Activated CD4-positive, CD25-positive, alpha-beta regulatory T cell treated with anti-CD3 and anti-CD28 coated beads, Interleukin-2, amount 50 U/mL, for 72 hours (primary cell): ENCODE measurements at places on chromosomes 4 and X.

DNA sequence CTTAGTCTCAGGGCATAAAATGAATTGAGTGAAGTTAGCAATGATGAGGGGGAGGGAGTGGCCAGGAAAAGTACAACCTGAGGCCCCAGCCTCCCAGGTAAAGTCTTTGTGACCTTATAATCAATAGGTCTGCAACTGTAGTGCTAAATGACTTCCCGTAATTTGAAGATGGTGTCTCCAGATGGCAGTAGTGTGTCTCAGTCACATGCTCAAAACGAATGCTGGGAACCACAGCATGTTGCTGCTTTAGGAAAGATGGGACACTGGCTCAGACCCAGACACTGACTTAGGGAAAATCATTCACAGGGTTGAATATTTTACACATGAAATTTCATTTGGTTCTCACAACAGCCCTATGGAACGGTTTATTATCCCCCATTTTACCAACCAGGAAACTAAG lies 10.3 kb downstream of the SRPX2 start:
- no peak for DNase-seq

DNA sequence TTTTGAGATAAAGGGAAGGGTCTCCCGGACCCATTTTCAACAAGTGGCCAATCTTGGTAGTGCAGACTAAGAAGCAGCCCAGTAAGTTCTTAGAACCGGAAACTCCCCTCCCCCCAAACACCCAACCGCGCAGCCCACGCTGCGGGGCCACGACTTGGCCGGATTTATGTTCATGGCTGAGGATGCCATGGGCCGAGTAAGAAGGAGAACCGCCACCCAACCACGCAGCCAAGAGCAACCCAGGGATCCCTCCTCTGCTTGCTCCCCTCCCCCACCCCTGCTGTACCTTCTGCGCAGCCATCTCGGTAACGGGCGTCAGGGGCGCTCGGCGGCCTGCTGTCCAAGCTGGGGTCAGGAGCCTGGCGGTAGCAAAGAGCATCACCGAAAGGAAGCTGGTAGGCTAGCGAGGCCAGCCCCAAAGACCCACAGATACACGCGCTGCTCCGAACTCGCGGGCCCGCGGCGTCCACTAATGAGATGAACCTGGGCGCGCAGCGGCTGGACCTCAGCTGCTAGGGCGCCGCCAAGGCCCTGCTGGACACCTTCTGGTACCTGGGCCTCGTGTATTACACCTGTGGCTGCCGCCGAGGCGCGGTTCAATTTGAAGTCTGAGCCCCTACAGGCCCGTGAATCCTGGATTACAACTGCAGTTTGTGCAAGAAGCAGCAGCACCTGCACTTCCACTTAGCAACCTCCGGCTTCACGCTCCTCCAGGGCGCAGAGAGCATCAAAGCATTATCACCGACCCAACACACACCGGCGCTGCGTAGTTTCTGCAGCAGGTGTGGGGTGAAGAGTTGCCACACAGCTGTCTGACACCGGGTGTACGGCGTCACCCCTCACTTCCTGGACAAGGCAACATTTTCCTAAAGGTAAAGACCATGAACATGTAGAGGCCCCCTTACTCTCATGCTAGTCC lies 63.4 kb downstream of the NUDT10 start:
- peak; percentile 55 for DNase-seq

- no peak for DNase-seq
These were observed 259.5 kb downstream of the SHOX start for GRCh38 chrX:889966-890651.

DNA sequence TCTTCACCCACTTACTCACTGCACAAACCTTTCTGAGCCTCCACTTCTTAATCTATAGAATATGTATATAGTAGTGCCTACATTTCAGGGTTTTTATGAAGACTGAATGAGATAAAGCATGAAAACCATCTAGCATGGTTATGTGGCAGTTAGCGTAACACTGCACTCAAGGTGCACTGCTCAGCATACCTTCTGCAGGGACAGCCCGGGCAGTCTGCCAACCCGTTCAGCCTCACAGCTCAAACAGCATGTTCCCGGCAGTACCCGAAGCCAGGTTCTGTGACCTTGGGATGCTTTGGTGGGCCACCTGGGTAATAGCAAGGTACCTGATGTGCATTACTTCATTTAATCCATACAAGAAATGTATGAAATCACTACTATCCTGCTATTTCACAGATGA lies 81.4 kb downstream of the DOCK11 start:
- no peak for DNase-seq

DNA sequence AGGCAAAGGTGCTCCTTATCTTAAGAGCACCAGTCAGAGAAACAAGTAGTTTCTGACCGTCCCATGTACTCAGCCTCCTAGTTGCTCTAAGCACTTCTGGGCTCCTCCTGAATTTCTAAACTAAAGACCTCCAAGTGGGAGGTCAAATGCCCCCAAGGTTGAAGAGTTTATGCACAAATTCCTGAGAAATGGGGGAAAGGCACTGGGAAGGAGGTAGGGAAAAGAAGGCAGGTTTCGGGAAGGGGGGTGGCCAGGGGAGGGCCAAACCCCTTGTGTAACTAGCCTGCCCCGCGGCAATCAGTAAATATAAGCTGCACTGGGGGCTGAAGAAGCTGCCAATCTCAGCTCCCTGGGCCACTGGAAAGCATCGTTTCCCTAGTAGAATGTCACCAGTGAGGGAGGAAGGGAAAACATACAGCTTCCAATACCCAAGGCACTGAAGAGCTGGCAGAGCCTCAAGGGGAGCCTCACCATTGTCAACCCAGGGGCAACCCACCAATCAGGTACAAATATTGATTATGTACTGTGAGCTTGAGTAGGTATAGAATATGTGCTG lies 3.4 kb downstream of the FOXO4 start:
- no peak for DNase-seq

DNA sequence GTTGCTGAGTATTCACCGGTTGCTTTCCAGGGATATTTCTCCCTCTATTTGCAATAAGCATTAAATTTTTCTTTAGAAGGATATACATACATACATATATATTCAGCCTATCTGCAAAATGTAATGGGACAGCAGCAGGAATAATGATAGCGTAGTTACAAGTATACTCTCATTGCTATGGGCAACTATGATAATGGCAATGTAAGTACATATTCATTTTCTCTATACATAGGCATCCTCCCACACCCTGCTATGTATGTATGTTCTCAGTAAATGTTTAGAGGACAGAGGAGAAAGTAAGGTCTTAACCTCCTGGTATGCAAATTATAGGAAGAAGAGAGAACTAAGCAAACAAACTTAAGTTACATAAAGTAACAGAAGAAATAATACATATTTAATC lies 19.7 kb upstream of the MAB21L2 start:
- no peak for DNase-seq

GRCh38 chrX:24153178-24153795 lies 3.8 kb downstream of the ZFX start:
- DNase-seq: no peak

DNA sequence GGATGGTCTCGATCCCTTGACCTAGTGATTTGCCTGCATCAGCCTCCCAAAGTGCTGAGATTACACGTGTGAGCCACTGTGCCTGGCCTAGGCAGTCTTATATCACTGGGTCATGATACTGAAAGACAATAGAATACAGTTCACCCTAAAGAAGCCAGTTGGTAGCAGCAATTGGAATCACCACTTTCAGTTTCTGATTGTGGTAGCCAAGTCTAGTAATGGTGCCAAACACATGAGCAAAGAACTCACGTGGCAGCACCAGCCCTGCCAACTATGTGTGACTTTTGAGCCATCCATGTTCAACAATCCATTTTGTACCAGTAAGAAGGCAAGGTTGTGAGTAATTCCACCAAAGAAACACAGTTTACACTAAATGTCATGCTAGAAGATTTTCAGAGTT lies 548.4 kb downstream of the KLHL13 start:
- no peak for DNase-seq
